Amygdala (tissue), 56 donors: ENCODE measurements at places on chromosomes 5 and 9.

- no peak for DNase-seq
These were observed 41.7 kb upstream of the AKNA start for GRCh38 chr9:114429488-114429887.

DNA sequence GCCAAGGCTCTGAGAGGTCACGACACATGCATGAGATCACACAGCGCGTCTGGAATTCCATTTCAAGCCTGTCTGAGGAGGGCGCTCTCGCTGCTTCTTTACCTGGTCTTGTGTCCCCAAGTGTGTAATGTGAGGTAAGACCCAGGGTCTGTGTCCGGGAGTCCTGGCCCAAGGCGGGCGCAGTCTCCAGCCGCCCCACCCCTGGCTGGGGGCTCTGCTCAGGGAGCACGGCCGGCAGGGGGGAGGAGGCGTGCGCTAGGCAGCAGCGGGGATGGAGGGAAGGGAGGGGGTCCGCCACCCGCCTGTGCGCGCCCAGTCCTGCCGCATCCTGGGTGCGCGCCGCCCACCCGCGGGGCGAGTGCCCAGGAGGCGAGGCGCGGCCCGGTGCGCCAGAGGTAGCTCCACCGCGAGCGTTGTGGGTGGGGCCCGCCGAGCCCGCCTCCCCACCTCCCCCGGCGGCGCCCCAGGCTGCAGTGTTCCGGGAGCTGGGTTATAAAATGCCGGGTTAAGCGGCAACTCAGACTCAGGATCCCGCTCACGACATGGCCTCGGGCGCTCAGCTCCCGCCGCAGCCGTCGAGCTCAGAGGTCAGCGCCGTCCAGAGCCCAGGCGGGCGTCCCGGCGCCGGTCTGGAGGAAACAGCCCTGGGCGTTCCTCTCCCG lies at the start of gene CCNI2:
CCNI2 (plus strand) TSS at position 473 of the 662 bp plus-strand sequence; CDS start at position 543, 70 bp downstream.
- no peak for DNase-seq

GRCh38 chr5:68818057-68818695 lies 275.6 kb upstream of the SLC30A5 start:
- DNase-seq: peak; percentile 44

GRCh38 chr9:113599646-113600022 lies 136.1 kb downstream of the RGS3 start:
- DNase-seq: no peak

DNA sequence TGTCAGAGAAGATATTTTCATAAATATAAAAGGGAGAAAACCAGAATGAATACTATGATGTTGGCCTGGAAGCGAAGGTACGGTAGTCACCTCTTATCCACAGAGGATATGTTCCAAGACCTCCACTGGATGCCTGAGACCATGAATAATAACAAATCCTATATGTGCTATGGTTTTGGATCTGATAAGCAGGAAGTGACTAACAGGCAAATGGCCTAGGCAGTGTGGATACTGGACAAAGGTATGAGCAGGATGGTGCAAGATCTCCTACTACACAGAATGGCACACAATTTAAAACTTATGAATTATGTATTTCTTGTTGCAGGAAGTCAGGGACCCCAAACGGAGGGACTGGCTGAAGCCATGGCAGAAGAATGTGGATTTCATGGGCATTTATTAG lies 48.2 kb downstream of the ADAMTS12 start:
- DNase-seq: no peak

DNA sequence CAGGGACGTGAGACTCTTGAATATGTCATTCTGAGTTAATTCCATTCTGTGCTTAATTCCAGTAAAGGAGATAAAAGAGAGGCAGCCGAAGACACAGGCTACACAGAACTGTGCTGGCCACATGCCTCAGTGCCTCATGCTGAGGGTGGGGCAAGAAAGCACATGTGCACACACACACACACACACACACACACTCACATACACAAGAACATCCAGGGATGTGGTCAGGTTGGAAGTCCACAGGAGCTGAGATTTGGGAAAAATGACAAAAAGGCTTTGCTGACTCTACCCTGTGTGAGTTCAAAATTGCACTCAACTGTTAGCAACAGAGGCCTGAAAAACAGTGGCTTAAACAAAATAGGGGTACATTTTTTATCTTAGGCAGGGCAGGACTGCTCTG lies 40.5 kb downstream of the ALG2 start:
- DNase-seq: no peak
